ENCODE measurements at places on chromosomes 16 and 17. TPM values are rescaled to one million over a fixed set of nuclear protein-coding genes. Genes with fewer than 3 reads are reported as not detected.

CFAP119 gene
- 8.1 TPM for polyA plus RNA-seq

DDX19B gene
- polyA plus RNA-seq, result 39.0 TPM

PLLP gene
- 7.5 TPM for polyA plus RNA-seq

CCT6B gene
- polyA plus RNA-seq, result 3.4 TPM

GSDMA gene
- 0.66 TPM for polyA plus RNA-seq

GCGR gene
- 0.13 TPM for polyA plus RNA-seq

DNA sequence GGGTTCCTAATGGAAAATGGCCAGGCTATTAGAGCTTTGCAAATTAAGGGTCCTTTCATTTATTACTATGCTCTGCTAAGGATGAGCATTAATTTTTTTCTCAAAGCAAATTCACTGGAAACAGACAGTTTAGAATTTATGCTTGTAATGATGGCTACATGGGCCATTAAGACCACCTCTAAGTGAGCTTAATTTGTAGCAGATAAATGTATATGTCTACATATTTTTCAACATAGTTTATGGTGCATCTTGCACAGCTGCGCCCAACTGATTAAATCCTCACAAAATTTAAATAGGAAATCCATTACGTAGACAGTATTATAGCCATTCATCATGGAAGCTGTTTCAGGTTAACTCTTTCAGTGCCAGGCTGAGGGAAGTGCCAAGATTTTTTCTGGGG is 220.9 kb downstream of the CBLN1 start:
- no peak for DNase-seq

DNA sequence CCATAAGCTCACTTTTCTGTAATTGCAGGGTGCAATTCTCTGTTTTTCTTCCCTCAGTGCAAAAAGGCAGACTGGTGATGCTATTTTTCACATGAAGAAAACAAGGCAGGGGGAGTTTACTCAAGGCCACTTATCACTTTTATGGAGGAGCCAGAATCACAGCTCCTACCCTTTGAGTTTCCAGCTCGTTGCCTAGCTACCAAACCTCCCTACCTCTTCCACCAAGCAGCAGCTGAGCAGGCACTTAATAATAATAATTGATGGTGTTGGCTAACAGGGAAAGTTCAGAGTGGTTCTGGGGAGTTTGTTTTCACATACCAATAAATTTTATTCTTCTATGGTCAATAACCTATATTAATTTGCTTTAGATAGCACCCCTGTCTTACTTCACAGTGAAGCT is 31.9 kb upstream of the MPHOSPH6 start:
- no peak for DNase-seq

- no peak for DNase-seq
Observed at GRCh38 chr16:83365166-83365565, 442.6 kb upstream of the HSBP1 start.

- no peak for DNase-seq
Observed at GRCh38 chr17:44203731-44204440, 4.2 kb upstream of the ATXN7L3 start.

DNA sequence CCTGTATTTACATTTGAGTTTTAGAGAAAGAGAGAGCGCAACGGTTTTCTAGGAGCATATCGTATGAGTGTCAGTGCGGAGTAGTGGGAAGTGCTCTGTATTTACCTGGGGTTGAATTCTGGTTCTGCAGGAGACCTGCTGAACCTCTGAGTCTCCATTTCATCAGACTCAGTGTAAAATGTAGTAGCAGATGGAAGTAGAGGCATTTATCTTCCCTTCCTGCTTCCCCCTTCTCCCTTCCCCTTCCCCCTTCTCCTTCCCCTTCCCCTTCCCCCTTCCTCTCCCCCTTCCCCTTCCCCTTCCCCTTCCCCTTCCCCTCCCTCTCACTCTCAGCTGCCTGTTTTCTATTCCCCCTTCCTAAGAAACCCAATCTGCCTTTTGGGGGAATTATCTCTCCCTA is 426.9 kb downstream of the NPIPA7 start:
- no peak for DNase-seq

- no peak for DNase-seq
Observed at GRCh38 chr17:31126318-31126717, 31.5 kb downstream of the NF1 start.

DNA sequence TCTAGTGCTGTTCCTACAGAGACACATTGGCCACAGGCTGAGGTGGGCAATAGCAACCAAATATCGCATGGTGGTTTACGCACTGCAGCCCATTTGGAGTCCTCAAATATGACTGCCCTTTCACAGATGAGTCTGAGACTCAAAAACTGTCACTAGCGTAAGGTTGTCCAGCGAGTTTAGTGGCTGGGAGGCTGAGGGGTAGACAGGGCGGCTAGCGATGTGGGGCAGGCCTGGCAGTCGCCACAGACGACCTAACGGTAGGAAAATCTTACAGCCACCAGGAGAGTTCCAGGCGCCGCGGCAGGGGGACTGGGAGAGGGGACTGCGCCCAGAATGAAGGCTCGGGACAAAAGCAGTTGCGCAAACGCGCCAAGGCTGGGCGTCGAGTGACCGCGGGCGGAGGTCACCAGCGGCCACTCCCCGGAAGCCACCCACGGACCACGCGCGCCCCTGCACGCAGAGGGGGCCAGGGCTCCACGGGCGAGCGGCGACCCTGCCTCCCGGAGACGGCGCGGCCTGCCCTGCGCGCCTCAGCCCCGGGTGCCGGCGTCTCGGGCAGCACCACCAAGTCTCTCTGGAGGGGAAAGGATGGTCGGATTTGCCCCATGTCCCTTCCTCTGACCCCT is 699 bp upstream of the MAP1LC3B start:
- no peak for DNase-seq

DNA sequence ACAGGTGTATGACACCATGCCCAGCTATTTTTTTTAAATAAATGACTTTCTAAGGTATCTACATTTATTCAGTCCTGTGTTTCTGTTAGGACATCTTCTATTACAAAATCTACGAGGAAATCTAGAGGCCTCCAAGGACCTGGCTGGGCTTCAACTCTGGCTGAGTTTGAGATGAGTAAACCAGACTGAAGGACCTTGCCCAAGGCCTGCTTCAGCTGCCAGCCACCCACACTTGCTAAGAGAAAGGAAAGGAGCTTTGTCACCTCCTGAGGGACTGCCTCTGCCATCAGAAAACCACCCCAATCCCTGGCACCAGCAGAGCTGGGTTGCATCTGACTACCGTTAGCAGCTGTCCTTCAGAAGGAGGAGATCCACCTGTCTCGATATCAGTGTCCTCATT is 1.3 kb upstream of the MYO1D start:
- DNase-seq, result no peak

GRCh38 chr17:28338056-28338768 is 2.7 kb downstream of the TNFAIP1 start:
- DNase-seq, result no peak

GRCh38 chr16:11097094-11097786 is 152.9 kb downstream of the CLEC16A start:
- no peak for DNase-seq

DNA sequence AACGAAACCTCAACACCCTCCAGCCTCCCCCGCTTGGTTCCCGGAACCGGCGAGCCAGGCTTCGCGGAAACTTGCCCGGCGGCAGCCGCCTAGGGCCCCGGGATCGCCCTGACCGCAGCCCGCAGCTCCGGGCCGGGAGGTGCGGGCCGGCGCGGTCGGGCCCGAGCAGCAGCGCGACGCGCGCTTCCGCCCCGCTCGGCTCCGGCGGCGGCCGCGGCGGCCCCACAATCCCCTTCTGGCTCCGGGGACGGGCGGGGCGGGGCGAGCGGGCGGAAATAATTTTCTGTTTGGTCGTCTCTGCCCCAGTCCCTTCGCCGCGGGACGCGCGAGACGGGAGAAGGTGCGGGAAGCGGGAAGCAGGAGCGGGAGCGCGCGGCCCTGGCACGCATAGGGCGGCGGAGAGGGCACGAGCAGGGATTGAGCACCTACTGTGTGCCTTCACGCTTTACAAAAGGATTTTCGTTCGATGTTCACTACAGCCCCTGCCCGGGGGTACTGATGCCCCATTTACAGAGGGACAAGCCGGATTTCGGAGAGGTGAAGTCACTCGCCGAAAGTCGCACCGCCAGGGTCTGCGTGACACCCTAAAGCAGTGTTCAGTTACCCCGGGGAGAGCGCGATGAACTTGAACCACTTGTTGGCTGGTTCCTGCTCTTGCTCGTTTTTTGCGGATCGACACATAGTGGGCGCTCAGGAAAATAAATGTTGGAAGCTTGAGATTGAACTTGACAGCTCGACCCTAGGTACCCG is 2.7 kb upstream of the MLLT6 start:
- peak; percentile 86 for DNase-seq
